ELF-1 (cell line): ENCODE measurements at places on chromosomes 4 and X.
A peak's percentile ranks its signal among the peaks of the same experiment; 100 is the strongest.

GRCh38 chrX:77731821-77732419, 54.1 kb downstream of the ATRX start:
- no peak for DNase-seq

DNA sequence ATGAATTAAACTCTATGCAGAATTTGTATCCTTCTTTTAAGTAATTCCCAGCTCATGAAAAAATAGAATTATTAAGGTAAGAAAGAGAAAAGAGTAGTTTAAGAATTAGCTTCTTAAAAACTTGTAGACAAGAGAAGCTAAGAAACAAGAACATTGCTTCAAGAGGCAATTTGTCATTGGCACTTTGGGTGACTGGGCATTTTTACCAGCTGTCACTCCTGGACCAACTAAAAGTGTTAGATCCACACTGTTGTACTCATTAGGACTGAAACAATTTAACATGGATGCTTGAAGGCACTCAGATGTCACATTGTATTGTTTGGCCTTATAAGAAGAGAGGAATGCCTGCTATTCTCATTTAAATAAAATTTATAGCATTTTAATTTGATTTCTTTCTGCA, 7.4 kb downstream of the COL25A1 start:
- DNase-seq, result no peak

- peak; percentile 30 for DNase-seq
These were observed 32.4 kb upstream of the PDLIM3 start for GRCh38 chr4:185567381-185568376.

DNA sequence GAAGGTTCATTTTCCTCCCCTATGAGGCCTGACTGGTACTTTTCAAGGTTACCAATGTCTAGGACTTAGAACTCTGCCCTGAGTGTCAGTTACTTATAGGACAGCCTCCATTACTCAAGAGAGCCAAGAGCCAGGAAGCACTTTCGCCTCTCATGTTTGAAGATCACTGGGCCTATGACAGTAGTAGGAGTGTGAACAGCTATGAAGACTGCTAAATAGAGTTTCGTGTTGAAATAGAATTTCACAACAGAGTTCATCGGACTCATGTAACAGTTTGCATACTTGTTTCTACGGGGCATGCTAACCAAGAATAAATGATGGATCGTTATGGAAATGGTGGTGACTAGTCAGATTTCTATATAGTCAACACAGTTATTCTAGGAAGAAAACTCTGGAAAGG, 97.8 kb upstream of the GPC4 start:
- no peak for DNase-seq

- DNase-seq, result no peak
These were observed 9.5 kb downstream of the DOK7 start for GRCh38 chr4:3472411-3473141.

DNA sequence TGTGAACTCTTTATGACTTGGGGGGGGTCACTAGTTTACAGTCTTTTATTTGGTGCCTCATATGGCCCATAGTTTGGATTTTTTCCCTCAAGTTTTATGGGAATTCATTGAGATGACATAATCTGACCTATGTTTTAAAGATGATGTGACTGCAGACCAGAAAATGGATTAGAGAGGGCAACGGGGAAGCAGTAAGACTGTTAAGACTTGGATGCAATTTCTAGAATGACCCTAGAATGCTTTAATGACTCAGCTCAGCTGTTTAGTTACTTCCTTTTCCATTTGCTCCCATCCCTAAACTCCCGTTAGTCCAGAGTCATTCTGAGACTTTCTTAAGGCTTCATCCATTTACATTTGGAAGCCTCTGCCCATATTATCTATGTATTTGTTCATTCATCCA, 59.9 kb upstream of the PDGFRA start:
- DNase-seq, result no peak

DNA sequence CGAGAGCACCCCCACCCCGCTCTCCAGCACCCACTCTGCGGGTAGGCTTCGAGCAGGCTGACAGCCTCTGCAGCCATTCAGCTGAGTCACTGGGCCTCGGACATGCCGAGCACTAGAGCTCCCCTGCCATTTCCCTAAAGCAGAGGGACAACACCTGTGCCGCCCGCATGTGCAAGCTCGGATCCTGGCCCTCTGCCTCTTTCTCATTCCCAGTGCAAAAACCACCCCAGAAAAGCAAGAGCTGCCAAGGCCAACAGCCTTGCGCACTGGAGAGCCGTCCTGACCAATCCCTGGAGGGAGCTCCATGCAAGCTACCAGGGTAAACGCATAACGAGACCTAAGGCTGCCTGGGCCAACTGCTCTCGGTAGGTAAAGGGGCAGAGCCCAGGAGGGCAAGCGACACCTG, 5.3 kb downstream of the HCFC1 start:
- DNase-seq, result no peak

DNA sequence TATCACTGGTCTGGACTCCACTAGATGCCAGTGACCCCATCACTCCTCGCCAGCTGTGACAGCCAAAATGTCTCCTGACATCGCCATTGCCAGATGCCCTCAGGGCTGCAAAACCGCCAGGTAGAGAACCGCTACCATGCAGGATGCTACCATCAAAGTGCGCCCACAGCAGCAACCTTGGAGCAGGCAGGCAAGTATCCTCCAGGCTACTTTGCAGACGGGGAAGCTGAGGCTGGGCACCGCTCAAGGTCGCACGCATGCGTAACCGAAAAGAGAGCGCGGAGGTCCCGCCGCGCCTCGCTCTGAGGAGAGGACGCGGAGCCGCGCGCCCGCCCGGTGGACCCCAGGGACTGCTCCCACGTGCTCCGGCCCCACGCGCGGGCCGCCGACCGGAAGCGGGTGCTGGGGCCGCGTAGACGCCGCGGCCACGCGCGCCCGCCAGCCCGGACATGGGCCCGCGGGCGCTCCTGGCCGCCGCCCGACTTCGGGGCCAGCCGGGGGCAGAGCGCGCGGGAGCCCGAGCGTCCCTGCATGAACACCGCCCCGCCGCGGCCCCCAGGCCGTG, at the start of gene STS:
Gene STS, plus strand, starts transcription at position 300 of the 565 bp plus-strand sequence. CDS start 105,488 bp downstream, outside the sequence.
- peak; percentile 68 for DNase-seq

DNA sequence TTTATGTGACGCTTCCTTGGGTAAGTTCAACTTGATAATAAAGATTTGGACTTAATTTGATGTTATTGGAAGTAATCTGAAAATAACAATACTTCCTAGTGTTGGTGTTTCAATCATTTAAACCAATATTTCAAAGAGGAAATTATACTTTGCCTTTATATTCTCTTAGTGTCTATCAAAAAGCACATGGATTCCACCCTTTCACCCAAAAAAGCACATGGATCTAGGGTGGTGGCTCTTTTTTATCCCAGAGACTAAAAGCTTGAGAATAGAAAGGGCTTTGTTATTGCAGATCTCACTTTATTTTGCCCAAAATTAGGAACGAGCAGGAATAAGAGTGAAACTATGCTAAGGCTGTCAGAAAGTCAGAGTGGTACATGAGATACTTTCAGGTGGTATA, 75.1 kb upstream of the RASGEF1B start:
- no peak for DNase-seq
